T-helper 9 cell (primary cell): ENCODE measurements at places on chromosomes 2 and 18.
A peak's percentile ranks its signal among the peaks of the same experiment; 100 is the strongest.

DNA sequence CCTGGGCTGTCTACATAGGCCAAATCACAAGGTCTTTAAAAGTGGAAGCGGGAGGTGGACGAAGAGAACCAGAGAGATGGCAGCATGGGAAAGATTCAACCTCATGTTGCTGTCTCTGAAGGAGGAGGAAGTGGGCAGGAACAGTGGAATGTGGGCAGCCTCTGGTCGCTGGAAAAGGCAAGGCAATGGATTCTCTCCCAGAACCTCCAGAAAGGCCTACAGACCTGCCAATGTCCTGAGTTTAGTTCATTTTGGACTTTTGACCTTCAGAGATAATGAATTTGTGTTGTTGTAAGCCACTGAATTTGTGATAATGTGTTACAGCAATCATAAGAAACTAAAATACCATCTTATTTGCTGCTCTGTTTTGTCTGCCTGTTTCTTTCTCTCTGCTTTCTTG lies 122.5 kb downstream of the RNF152 start:
- DNase-seq = no peak

DNA sequence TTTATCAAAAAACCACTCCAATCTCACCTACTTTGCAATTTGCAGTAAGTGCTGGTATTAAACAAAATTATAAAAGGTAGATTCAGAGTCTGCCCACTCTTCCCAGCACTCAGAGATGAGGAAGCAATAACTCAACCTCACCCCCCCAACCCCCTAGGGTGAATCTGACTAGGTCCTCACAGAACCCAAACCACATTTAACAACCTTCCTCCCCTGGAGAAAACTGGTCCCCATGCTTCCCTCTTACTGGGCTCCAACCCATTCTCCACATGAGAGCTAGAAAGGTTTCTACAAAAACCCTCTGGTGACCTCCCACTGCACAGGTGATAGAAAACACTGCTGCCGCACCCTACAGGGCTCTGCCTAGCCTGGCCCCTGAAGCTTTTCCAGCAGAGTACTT lies 40.5 kb upstream of the BMP10 start:
- DNase-seq = no peak

DNA sequence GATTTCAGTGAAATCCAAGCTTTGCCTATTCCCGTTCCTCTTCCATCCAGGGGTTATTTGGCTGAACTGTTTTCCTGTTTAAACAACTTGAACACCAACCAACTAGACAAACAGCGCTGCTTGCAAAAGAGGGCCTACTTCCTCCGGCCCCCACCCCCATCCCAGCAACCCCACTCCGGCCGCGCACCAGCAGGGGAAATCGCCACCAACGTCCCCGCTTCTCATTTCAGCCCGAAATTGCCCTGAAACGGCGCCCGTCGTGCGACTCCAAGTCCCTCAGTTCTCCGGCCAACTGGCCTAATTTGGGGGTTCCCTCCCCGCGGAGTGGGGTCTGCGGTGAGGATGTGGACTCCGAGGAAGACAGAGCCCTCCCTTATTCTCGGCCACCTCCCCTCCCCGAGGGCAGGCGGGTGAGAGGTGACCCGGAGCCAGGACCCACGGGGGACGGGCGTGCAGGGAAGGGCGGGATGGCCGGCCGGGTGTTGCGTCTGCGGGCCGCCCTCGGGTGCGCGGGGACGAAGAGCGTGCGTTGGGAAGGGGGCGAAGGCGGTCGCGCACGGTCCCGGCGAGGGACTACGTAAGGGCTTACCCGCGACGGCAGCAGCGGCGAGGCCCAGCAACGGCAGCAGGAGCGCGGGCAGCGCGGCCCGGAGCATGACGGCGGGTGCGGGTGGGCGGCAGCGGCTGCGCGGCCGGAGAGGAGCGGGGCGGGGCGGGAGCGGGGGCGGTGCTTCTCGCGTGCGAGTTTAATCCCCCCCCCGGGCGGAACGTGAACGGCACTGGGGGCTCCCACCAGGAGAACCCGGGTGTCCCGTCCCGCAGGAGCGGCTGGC lies at the start of gene CD302:
CD302 (minus strand) TSS at position 666 of the 833 bp plus-strand sequence; CDS start at position 656, 10 bp downstream.
- DNase-seq = peak; percentile 4

- no peak for DNase-seq
Observed at GRCh38 chr2:162646794-162647193, 191.8 kb downstream of the KCNH7 start.

DNA sequence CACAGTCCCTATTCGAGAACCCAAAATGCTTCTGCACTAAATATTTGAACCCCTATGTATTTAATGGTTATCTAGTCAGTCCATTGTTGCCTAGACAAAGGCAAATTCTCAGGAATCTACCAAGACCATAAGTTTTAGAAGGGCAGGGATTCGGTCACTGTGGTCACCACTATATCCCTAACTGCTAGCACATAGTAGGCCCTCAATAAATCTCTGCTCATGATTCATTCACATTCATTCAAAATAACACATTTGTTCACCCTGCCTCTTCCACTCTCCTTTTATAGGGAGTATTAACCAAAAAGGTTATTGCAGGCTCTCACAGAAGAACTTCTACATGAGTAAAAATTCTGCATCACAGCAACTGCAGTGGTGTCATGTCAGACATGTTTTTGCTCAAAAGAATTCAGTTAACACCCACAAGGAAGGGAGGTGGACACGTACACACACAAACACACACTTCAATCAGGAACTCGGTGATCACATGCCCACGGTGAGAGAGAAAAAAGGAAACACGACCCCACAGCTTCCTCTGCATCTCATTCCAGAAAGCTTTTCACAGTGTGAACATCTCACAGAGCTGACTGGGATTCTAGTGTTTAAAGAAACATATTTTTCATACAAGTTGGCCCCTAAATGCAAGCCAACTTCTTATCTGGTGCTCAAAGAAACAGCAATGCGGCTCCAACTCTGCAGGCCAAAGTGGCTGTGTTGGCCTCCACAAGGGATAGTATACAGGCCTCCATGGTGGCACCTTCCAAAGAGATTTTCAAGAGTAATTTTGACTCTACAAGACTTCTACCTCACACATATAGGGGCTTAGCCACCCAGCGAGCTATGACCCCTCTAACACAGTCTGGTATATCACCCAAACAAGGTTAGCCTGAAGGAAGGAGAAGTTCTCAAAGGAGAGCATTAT lies 98.0 kb downstream of the ANKRD44 start:
- DNase-seq = no peak

DNA sequence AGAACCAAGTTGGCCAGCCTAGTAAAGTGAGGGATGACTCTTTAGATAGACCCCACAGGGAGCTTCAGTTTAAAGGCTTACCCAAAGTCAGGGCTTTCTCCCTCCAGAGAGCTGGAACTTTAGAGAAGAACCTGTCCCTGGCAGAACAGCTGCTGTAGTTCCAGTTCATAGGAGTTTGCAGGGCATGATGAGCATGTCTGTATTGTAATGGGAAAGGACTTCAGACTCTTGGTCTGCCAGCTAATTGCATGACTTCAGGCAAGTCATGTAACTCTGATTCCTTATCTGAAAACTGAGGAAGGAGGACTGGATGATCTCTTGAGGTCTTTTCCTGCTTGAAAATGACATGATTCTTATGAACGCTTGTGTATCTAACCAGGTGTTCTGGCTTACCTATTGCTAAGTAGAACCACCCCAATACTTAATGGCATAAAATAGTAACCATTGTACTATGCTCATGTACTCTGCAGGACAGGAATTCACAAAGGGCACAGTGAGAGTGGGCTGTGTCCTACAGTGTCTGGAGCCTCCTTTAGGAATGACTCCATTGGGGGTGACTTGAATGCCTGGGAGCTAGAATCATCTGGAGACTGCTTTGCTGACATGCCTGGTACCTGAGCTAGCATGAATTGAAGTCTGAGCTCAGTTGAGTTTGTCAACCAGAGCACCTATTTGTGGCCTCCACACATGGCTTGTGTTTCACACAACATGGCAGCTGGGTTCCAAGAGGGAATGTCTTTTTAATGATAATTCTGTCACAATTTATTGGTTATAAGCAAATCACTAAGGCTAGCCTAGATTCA lies 18.9 kb downstream of the SP5 start:
- no peak for DNase-seq

DNA sequence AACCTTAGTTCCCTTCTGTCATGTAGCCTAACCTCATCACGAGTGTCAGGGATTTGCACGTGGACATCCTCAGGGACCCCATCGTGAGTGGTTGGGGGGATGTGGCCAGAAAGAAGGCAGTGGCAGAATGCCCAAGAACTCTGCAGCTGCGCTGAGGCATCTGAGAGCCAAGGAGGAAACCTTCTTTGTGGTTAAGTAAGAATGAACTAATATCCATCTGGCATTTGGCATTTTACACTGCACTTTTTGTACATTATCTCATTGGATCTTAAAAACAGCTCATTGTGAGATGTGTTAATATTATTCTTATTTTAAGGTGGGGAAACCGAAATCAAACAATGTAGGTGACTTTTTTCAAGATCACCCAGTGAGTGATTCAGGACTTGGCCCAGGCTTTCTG lies 32.6 kb upstream of the APCDD1 start:
- no peak for DNase-seq

- DNase-seq = no peak
Observed at GRCh38 chr2:40448476-40449079, 3.3 kb downstream of the SLC8A1 start.

DNA sequence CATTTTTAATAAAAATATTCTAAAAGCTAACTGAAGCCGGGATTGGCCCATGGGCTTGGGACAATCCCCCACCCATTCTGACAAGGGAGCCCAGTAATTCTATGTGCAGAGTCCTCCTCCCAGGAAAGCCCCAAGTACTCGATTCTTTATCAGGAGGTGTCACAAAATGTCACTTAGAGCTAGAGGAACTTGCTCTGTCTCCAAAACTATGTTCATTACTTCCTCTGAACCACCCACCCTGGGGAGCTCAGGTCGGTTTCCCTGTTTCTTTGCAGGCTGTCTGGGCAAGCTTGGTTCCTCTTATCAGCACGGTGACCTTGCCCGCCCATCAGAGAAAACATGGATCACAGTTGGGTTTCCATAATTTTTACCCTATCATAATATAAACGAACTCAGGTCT lies 430.6 kb upstream of the ID2 start:
- DNase-seq = no peak

DNA sequence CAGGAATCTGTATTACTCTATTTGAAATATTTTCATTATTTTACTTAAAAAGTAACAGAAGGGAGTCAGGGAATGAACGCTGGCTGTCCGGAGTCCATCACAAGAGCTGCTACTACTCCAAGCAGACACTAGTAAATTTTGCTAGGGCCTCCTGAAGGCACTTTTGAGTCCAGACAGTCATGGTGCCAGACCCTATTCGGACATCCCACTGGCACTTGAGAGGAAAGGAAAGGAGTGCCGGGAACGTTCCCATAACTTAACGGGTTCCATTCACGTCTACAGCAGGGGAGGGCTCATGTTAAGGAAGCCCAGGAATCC lies 563 bp upstream of the GMCL1 start:
- DNase-seq = no peak

- DNase-seq = no peak
Observed at GRCh38 chr2:157853211-157853610, 22.9 kb downstream of the ACVR1 start.

GRCh38 chr18:37322492-37323035 lies 243.0 kb downstream of the CELF4 start:
- DNase-seq = no peak
